ENCODE measurements at places on chromosomes 16 and 17.

DNA sequence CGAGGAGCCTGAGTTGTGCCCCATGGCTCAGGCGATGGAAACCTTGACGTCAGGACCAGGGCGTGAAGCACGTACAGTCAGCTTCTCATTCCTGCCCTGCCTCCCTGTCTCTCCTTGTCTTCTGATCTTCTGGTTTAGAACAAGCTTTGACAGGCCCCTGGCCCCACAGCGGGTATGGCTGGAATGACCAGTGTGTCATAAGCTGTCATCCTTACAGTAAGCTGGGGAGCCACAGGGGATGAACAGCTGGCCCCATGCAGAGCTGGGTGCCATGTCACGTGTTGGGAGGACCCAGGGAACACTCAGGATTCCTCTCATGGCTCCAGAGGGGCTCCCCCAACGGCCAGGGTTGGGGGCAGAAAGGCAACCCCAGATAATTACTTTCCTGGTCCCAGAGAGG is 157.6 kb upstream of the PLCG2 start:
- no peak for DNase-seq

DNA sequence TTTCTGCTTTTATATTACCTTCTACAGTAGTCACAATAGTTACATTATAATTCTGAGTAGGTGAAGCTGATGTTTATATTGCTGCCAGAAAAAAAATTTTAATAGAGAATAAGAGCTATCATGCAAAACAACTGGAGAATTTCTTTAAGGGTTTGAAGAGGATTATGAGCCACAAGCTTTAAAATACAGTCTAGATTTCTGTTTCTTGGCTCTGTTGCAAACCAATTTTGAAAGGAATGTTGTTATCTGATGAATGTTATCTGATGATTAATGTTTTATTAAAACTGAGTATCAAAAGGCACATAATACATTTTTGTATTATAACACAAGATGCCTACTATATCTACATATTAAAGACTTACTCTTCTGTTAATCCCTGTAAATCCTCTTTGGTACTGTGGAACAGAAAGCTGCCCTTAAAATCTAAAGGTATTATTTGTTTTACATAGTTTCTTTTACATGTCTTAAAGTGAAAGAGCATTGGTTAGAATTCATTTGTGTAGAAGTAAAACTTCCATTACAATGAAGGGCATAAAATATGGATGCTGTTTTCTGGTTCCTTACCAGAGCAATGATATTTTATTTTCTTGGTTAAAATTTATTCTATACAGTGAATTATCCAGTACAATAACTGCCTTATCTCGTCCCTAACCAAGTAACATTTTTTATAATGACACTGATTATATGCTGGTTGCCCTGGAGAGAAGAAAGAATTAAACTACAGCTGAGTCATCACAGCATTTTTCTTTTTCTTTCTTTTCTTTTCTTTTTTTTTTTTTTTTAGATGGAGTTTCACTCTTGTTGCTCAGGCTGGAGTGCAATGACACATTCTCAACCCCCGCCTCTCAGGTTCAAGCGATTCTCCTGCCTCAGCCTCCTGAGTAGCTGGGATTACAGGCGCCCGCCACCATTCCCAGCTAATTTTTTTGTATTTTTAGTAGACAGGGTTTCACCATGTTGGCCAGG is 205.7 kb downstream of the TANC2 start:
- no peak for DNase-seq

- no peak for DNase-seq
Measured at GRCh38 chr16:87956098-87956364, 4.8 kb downstream of the BANP start.

GRCh38 chr16:70779361-70779760 is 21.6 kb downstream of the VAC14 start:
- DNase-seq: no peak

- DNase-seq: no peak
Measured at GRCh38 chr16:10001258-10001775, 180.9 kb downstream of the GRIN2A start.

GRCh38 chr17:48951572-48951971 is 6.9 kb upstream of the SNF8 start:
- no peak for DNase-seq

GRCh38 chr16:29925781-29926710 is at the start of gene KCTD13:
Gene KCTD13, minus strand, starts transcription at chr16:29926226. Its CDS starts 193 bp downstream, at chr16:29926033.
- no peak for DNase-seq

Data from AG04449 (cell line).